AG08396 (cell line): ENCODE measurements at places on chromosomes 11 and 22.

- no peak for DNase-seq
Observed at GRCh38 chr11:113593698-113594308, 112.3 kb downstream of the TMPRSS5 start.

DNA sequence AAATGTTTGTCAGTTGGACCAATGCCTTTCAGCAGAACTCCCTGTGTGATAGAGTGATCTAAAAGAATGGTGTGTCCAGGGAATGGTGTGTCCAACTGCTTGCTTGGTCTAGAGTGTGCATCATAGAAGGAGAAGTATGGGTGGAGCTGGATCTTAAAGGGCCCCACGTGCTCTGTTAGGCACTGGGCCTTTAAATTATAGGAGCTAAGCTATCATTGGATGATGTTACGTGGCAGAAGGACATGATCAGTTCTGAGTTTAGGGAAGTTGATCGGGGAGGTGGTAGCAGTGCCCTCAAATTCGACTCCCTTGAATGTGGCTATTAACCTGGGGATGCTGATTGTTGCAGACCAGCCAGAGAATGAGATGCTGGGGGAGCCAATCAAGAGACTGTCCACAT lies 16.4 kb downstream of the STX3 start:
- DNase-seq, result no peak

DNA sequence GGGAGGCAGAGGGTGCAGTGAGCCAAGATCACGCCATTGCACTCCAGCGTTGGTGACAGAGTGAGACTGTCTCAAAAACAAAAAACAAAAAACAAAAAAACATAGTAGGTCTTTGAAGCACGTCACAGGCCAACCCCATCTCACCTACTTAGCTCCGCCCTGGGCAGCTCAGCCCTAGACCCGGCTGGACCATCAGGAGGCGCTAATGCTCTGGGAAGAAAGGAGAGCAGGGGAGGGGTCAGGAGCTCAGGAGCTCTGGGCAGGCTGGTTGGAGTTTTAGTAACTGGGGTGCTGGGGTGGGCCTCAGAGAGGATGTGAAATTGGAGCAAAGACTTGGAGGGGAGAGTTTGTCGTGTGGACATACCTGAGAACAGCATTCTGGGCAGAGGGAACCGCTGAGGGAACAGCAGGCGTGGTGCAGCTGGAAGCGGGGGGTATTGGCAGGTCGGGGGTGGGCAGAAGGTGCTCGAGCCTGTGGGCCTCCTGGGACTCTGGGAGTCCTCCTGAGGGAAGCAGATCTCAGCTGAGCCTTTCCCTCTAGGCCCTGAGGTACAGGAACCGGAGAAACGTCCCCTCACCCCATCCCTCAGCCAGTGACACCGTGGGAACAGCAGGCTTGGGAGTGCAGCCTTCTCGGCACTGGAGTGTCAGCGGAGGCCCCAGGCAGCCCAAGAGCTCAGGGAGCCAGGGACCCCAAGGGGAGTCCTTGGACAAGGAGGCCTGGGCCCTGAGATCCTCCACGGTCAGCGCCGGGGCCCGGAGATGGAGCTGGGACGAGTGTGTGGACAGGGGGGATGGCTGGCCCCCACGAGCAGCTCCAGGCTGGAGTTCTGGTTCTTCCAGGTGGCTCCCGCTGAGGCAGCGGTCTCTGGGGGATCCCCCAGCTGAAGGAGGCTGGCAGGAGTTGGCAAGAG lies 2.2 kb upstream of the RPS6KA4 start:
- DNase-seq, result no peak

GRCh38 chr11:130712480-130712879 lies 203.8 kb downstream of the SNX19 start:
- no peak for DNase-seq

GRCh38 chr11:72930008-72930407 lies 115.8 kb downstream of the ATG16L2 start:
- DNase-seq, result no peak

GRCh38 chr22:19998232-19998951 lies 18.2 kb downstream of the ARVCF start:
- DNase-seq, result no peak

DNA sequence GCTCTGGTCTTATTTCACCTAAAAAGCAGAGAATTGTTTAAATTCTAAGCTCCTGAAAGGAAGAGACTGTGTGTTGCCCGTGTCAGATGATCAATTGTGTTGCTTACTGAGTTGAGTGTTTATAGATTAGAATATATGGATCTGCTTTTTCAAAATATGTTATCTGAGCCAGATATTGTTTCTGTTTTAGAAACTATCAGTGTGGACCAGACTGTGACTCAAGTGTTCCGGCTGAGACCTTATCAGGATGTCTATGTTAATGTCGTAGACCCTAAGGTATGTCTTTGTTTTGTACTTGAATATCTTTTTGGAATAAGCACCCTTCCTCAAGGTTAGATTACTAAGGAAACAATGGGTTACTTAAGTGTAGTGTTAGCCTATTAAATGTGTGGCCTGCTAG lies 11.0 kb downstream of the DEPDC5 start:
- no peak for DNase-seq

- DNase-seq, result no peak
Observed at GRCh38 chr22:35498026-35498800, 42.4 kb upstream of the RASD2 start.

DNA sequence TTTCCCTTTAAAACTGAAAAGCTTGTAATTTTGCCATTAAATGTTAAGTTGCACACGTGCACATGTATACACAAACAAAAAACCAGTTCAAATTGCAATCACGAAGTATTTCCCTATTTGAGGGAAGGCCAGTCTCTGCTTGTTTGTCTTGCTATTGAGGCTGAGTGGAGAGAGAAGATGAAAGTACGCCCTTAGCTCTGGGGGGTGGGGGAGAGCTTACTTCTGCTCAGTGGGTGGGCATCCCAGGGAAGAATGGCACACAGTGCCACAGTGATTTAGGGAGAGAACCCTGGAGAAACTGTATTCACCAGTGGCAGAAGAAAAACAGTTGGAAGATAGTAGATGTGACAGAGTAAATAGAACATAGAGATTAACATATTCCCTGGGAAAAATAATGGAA lies 8.7 kb downstream of the YAP1 start:
- no peak for DNase-seq

- no peak for DNase-seq
Observed at GRCh38 chr11:17812091-17812864, 77.7 kb downstream of the KCNC1 start.

DNA sequence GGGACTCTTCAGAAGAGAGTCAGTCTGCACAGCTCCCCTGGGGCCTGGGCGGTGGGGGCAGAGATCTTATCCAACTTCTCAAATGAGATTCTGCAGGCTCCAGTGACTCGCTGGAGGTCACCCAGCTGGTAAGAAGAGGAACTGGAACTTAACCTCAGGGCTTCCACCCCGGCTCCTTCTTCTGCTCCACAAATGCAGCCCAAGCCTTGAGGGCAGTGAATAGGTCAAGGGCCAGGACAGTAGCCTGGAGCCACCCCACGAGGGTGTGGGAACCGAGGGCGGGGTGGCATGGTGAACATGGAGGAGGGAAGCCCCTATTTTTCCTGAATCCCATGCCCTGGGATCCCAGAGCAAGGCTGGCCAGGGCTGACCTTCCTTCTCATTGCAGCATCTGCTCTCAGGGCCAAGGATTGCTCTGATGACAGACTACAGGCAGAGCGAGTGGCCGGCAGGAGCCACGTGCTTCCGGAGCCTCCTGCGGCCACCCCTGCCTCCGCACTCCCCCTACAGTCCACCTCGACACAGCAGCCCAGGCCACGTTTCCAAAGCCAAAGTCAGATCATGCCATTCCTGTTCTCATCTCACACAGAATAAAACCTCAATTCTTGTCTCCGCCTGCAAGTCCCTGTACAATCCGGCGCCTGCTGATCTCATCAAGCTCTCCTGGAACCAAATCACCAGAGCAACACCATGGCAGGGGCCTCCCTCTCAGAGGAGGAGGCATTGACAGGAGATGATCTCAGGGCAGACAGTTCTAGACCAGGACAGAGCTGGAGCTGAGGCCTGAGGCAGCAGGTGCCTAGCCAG lies 21.1 kb upstream of the UPK3A start:
- DNase-seq, result peak; percentile 94

GRCh38 chr11:132803436-132803835 lies 728.9 kb downstream of the OPCML start:
- no peak for DNase-seq

DNA sequence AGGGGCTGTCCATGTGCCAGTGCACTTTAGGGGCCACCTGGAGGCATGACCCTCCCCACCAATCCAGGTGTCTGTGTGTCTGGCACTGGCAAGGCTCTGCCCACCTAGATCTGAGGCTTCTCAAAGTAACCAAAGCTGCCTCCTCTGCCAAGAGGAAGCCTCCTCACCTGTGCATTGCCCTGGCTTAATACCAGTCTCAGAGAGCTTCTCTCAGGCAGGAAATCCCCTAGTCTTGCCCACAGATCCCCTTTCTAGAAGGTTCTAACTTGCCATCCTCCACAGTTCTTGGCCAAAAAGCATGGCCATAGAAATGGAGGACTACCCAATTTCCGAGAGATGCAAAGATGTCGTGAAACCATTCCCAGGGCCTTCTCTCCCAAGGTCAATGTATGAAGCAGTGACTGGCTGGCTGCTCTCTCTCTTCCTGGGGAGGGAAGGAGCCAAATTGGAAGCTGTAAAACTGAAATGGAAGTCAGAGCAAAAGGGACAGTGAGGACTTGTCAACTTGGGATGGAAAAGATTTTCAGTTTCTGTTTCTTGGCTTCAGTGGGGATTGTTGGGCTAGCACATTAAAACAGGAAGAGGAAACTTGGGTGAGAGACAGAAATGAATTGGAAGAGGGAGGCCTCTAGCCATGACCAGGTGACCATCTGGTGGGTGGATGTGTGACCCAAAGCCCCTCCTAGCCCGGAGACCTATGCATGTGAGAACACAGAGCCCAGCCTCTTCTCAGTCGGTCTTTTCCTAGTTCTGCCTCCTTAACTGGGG lies 68.8 kb downstream of the PRDM11 start:
- DNase-seq, result no peak

- no peak for DNase-seq
Observed at GRCh38 chr11:60821827-60822599, 19.9 kb upstream of the CCDC86 start.

DNA sequence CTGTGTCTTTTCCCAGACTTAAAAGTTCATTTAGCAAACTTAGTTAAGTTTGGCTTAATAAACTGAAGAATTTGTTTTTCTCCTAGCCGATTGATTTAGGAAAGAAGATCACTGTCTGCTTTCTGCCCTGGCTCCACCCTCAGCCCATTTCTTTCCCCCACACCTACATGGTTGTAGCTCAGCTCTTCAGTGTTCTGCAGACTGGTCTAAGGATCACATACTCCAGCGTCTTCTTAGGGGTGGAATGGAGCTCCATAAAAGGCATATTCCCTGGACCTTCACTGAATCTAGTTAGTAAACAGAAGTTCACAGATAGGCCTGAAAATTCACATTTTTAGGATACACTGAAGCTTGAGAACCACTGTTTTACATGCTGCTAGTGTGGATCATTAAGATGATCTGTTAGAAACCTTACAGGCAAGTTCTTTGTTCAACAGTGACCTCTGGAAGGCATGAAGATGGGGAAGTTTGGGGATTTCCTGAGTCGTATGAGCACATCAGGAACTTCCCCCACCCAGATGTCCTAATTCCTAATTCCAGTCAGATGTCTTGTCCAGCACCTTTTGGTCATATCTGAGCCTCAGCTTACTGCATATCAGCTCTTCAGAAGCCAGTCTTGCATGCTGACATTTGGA lies 16.8 kb downstream of the PIWIL4 start:
- DNase-seq, result no peak

- DNase-seq, result no peak
Observed at GRCh38 chr11:20034941-20035340, 125.3 kb downstream of the DBX1 start.

GRCh38 chr11:2314525-2315394 lies 12.9 kb downstream of the TSPAN32 start:
- peak; percentile 82 for DNase-seq

DNA sequence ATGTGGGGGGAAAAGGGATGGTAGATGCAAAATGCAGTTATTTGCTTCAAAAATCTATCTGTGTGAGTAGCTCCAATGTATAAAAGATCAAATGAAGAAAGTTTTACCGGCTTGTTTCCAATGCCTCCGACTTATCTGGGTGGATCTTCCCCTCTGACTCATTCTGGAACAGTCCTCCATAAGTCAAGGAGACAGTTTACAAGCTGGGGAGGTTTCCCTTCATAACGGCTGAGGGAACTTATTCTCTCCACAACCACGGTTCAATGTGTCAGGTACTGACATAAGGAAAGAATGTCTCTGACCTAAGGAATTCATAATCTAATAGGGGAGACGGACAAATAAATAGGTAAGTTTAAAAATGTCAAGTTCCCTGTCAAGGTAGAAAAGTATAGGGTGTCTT lies 49.7 kb upstream of the BIRC3 start:
- DNase-seq, result peak; percentile 58

DNA sequence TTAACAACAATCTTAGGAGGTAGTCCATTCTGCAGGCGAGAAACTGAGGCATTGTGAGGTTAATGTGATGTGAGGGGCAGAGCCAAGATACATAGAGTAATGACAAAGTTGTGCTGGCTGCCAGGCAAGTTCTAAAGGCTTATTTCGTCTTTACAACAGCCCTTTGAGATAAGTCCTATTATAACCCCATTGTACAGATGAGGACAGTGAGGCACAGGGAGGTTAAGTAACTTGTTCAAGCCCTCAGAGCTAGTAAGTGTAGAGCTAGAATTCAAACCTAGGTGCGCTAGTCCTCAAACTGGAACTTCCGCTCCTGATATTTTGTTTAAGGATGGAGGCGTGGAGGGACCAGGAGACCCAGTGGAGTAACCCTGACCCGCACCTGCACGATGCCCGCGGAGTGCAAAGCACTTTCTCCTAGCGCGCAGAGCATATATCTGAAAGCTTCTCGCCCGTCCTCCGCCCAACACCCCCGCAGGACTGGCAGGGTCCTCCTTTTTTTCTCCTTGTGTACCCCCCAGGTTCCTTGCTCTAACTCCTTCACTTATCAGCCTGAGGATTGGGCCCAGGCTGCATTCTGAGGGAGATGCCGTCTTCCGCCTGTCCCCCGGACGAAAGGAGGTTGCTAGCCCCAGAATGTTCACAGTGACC lies 4.9 kb upstream of the FLI1 start:
- DNase-seq, result no peak

GRCh38 chr11:87022254-87022653 lies 15.5 kb upstream of the TMEM135 start:
- no peak for DNase-seq

- DNase-seq, result no peak
Observed at GRCh38 chr22:30919973-30920372, 48.6 kb downstream of the MORC2 start.

DNA sequence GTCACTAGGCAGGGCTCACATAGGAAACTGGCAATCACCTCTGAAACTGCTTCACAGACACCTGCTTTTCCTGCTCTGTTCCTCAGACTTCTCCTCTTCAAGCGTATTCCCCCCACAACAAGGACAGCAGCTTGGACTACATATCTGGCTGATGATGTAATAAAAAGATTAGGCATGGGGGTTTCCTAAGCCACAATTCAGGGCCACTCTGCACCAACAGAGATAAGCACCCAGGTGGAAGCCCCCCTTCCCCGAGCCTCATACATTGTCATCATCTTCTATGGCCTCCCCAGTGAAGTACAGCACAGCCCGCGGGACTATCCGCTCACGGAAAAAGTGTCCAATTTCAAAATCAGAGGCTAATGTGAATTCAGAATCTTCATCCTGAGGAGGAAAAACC lies 25.0 kb upstream of the PHLDA2 start:
- DNase-seq, result no peak

GRCh38 chr11:32103941-32104340 lies 13.1 kb downstream of the RCN1 start:
- no peak for DNase-seq

GRCh38 chr11:116454020-116454645 lies 318.7 kb downstream of the BUD13 start:
- peak; percentile 33 for DNase-seq

- peak; percentile 60 for DNase-seq
Observed at GRCh38 chr22:20566420-20567260, 59.2 kb downstream of the MED15 start.
